Activated naive CD8-positive, alpha-beta T cell treated with anti-CD3 and anti-CD28 coated beads, Interleukin-2, amount 10 ng/mL, durations not matched to agents 7 days and 5 days (primary cell): ENCODE measurements at places on chromosomes 3 and 15. TPM values are rescaled to one million over a fixed set of nuclear protein-coding genes. Genes with fewer than 3 reads are reported as not detected.

DNA sequence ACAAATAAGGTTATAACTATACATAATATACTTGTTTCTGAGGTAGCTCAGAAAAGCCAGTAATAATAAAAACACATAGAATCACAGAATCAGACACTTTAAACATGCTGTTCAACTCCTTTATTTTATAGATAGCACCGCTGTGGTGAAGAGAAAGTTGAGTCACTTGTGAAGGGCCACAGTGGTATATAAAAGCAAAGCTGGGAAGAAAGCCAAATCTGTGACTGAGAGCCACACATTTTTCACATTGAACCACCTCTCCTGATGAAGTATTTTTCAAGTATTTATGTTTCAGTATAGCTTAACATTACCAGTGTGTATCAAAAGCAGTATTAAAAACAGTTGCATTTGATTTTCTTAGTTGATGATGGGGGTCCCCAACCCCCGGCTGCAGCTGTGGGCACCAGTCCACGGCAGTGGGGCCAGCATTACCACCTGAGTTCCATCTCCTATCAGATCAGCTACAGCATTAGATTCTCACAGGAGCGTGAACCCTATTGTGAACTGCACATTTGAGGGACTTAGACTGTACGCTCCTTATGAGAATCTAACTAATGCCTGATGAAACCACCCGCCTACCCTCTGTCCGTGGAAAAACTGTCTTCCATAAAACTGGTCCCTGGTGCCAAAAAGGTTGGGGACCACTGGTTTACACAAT, 46.2 kb downstream of the TBL1XR1 start:
- peak overlapping the region; percentile 42 for H3K27ac ChIP-seq
- peaks cover 15% of the 10 kb centered on the region for H3K36me3 ChIP-seq
- no peak for DNase-seq

Gene CLRN1
- not detected for total RNA-seq

- no peaks in the 10 kb centered on the region for H3K27me3 ChIP-seq
- no peaks in the 10 kb centered on the region for H3K4me1 ChIP-seq
- H3K36me3 ChIP-seq, result no peaks in the 10 kb centered on the region
- H3K27ac ChIP-seq, result no peak overlapping the region
These were observed 832 bp downstream of the NR2E3 start for GRCh38 chr15:71811036-71811736.

- H3K36me3 ChIP-seq, result peaks cover 25% of the 10 kb centered on the region
- H3K4me3 ChIP-seq, result no peak overlapping the region
- H3K4me1 ChIP-seq, result peaks cover 23% of the 10 kb centered on the region
- no peak for DNase-seq
- no peak overlapping the region for H3K27ac ChIP-seq
These were observed 187.5 kb downstream of the LPP start for GRCh38 chr3:188341501-188341900.

GRCh38 chr3:9501226-9501625, 52.4 kb downstream of the LHFPL4 start:
- no peaks in the 10 kb centered on the region for H3K36me3 ChIP-seq
- H3K4me1 ChIP-seq, result peaks cover 2% of the 10 kb centered on the region
- no peak overlapping the region for H3K27ac ChIP-seq
- peaks cover 37% of the 10 kb centered on the region for H3K27me3 ChIP-seq
- no peak for DNase-seq

DNA sequence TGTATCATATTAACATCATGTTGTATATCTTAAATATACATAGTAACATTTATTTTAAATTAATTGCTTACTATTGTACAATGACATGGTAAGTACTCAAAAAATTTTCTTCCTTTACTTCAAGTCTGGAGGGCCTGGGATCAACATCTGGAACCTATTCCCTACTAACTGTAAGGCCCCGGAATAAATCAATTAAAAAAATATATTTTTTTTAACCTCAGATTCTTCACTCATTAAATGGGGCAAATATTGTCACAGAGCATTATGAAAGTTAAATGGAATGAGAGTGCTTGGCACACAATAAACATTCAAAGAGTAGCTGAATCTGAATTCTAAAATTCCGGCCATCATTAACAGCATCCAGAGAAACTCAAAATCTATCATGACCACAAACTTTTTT, 16.5 kb downstream of the GSK3B start:
- no peak overlapping the region for H3K4me3 ChIP-seq
- no peaks in the 10 kb centered on the region for H3K27me3 ChIP-seq
- no peak overlapping the region for H3K27ac ChIP-seq
- no peak for DNase-seq
- peaks cover 54% of the 10 kb centered on the region for H3K36me3 ChIP-seq
- H3K4me1 ChIP-seq, result peaks cover 40% of the 10 kb centered on the region

Gene SYNPR
- total RNA-seq, result not detected

- no peaks in the 10 kb centered on the region for H3K36me3 ChIP-seq
- peaks cover 5% of the 10 kb centered on the region for H3K27me3 ChIP-seq
- no peak overlapping the region for H3K27ac ChIP-seq
These were observed 169.9 kb upstream of the CTNNB1 start for GRCh38 chr3:41029356-41029755.

GRCh38 chr15:73367624-73368300, 996 bp downstream of the HCN4 start:
- DNase-seq, result no peak
- H3K4me1 ChIP-seq, result peaks cover 4% of the 10 kb centered on the region
- no peaks in the 10 kb centered on the region for H3K36me3 ChIP-seq
- H3K4me3 ChIP-seq, result no peak overlapping the region
- H3K27ac ChIP-seq, result no peak overlapping the region

DNA sequence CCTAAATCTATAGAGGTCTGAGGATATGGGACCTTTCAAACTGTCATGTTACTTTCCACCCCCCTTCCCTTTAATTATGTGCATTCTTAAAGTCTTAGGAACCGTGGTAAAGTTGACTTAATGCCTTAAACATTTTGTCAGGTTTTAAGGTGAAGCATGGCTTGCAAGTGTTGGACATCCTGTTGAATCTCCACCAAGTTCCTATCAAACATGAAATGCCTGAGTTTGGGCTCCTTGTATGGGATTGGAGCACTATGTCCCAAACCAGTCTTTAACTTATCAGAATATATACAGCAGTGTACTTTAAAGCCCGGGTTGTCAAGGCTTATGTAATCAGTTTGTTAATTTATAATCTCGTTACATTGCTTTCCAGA, 1.1 kb downstream of the SNRK start:
- peak overlapping the region; percentile 95 for H3K4me3 ChIP-seq
- peaks cover 37% of the 10 kb centered on the region for H3K4me1 ChIP-seq
- peaks cover 9% of the 10 kb centered on the region for H3K36me3 ChIP-seq
- DNase-seq, result no peak
- H3K27me3 ChIP-seq, result no peaks in the 10 kb centered on the region

Gene HACL1
- total RNA-seq, result 29.5 TPM

DNA sequence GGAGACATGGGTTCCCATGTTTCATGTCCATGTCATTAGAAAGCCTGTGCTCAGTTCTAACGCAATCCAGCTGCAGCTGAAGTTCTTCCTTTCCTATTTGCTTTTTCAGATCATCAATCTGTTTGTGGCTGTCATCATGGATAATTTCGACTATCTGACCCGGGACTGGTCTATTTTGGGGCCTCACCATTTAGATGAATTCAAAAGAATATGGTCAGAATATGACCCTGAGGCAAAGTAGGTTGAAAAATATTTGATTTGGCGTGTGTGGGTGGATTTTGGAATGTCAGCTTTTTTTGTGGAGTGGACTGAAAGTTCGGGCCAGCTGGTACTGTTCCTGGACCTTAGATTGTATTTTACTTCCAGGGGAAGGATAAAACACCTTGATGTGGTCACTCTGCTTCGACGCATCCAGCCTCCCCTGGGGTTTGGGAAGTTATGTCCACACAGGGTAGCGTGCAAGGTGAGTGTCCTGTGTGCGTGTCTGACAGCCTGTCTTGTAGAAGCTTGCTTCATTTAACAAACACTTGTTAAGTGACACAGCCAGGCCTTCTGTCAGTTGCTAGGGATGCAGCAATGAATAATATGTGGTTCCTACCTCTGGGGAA, 69.6 kb downstream of the CHDH start:
- H3K27ac ChIP-seq, result no peak overlapping the region
- no peak for DNase-seq
- peaks cover 2% of the 10 kb centered on the region for H3K27me3 ChIP-seq
- peaks cover 4% of the 10 kb centered on the region for H3K4me1 ChIP-seq

DNA sequence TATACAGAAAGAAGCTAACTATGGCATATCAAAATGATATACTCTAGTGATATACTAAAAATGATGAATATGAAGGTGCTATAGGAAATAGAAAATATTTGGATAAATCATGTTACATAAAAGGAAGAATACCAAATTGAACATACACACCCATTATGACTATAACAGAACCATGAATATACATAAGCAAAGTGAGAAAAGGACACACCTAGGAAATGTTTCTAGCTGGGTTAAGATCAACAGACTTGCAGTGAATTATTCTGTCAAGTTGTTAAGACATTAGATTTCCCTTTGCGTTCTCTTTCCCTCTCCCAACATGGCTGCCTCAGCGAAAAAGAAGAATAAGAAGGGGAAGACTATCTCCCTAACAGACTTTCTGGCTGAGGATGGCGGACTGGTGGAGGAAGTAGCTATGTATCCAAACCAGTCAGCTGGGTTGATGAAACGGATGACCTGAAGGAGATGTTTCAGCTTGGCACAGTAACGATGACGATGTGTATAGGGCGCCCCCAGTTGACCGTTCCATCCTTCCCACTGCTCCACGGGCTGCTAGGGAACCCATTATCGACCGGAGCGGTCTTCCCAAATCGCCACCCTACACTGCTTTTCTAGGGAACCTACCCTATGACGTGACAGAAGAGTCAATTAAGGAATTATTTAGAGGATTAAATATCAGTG, 20.2 kb upstream of the PARP14 start:
- peaks cover 5% of the 10 kb centered on the region for H3K4me1 ChIP-seq
- H3K27ac ChIP-seq, result no peak overlapping the region
- H3K27me3 ChIP-seq, result peaks cover 34% of the 10 kb centered on the region
- no peak overlapping the region for H3K4me3 ChIP-seq
- DNase-seq, result no peak
- peaks cover 1% of the 10 kb centered on the region for H3K36me3 ChIP-seq

DNA sequence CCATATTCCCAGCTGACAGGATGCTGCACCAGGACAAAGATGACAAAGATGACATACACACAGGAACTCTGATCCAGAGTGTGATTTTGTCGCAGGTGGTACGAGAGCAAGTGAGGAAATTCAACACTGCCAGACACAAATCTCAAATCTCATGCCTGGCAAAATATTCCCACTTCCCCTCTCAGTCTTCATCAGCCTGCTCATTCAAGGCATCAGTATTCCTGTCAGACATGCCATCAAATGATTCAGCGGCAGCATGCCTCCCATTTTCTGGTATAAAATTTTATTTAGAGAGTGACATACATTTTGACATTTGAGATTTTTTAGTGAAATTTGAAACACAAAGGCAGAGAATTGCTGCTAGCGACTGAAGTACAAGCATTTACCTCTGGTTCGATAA, 228.1 kb upstream of the LMCD1 start:
- H3K4me3 ChIP-seq, result no peak overlapping the region
- H3K27ac ChIP-seq, result no peak overlapping the region
- no peak for DNase-seq
- H3K36me3 ChIP-seq, result no peaks in the 10 kb centered on the region

- no peaks in the 10 kb centered on the region for H3K4me1 ChIP-seq
- H3K27ac ChIP-seq, result no peak overlapping the region
- H3K27me3 ChIP-seq, result peaks cover 22% of the 10 kb centered on the region
- H3K4me3 ChIP-seq, result no peak overlapping the region
- H3K36me3 ChIP-seq, result no peaks in the 10 kb centered on the region
These were observed 23.4 kb upstream of the SLC2A2 start for GRCh38 chr3:171049861-171050444.

GRCh38 chr15:96330064-96330449, 443 bp upstream of the NR2F2 start:
- peaks cover 9% of the 10 kb centered on the region for H3K36me3 ChIP-seq
- peaks cover 18% of the 10 kb centered on the region for H3K4me1 ChIP-seq
- H3K4me3 ChIP-seq, result peak overlapping the region; percentile 65
- H3K27me3 ChIP-seq, result peaks cover 79% of the 10 kb centered on the region
- peak; percentile 51 for DNase-seq

DNA sequence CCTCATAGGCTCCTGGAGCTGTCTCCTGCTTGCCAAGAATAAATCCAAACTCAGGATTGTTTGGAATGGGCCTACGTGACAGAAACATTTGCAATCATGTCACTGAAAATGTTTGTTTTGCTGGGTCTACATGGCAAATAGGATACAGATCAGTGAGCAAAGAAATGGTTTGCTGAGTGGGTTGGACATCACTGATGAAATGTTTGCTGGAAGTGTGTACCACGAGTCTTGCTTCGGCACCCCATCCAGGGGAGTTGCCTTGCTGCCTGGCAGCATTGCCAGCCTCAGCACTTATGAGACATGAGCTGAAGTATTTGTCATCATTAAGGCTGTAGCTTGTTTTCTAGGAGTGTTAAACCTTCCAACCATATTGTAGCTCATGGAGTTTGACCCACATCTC, 213.3 kb upstream of the CFAP20DC start:
- no peaks in the 10 kb centered on the region for H3K4me1 ChIP-seq
- no peaks in the 10 kb centered on the region for H3K27me3 ChIP-seq
- H3K4me3 ChIP-seq, result no peak overlapping the region

Gene ABI3BP
- 0.17 TPM for total RNA-seq
